ENCODE measurements at places on chromosomes 3 and 15. TPM values are rescaled to one million over a fixed set of nuclear protein-coding genes. Genes with fewer than 3 reads are reported as not detected.

DNA sequence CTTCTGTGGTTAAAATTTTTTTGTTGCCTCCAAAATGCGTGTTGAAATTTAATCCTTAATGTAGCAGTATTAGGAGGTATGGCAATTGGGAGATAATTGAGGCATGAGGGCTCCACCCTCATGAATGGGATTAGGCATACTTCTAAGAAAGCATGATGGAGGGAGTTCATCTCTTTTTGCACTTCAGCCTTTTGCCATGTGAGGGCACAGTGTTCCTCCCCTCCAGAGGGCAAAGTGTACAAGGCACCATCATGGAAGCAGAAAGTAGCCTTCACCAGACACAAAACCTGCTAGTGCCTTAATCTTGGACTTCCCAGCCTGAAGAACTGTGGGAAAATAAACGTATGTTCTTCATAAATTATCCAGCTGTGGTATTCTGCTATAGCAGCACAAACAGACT, 429.5 kb downstream of the ZIC1 start:
- no peak for DNase-seq

DNA sequence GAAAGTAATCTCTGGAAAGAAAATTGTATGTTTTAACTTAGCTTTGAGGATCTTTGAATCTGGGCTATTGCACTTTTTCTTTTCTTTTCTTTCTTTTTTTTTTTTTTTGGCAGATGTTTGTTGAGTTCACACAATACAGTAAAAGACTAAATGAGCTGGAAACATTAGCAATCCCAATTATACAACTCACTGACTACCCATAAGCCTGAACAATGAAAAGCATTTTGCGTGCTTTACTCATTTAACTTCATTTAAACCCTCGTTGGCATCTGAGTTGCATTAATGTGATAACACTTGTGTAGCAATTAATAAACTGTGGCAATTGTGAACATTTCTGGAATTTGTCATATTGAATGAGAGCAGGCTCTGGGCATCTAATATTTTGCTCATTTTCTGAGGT, 269.4 kb upstream of the RBMS3 start:
- DNase-seq = no peak

DNA sequence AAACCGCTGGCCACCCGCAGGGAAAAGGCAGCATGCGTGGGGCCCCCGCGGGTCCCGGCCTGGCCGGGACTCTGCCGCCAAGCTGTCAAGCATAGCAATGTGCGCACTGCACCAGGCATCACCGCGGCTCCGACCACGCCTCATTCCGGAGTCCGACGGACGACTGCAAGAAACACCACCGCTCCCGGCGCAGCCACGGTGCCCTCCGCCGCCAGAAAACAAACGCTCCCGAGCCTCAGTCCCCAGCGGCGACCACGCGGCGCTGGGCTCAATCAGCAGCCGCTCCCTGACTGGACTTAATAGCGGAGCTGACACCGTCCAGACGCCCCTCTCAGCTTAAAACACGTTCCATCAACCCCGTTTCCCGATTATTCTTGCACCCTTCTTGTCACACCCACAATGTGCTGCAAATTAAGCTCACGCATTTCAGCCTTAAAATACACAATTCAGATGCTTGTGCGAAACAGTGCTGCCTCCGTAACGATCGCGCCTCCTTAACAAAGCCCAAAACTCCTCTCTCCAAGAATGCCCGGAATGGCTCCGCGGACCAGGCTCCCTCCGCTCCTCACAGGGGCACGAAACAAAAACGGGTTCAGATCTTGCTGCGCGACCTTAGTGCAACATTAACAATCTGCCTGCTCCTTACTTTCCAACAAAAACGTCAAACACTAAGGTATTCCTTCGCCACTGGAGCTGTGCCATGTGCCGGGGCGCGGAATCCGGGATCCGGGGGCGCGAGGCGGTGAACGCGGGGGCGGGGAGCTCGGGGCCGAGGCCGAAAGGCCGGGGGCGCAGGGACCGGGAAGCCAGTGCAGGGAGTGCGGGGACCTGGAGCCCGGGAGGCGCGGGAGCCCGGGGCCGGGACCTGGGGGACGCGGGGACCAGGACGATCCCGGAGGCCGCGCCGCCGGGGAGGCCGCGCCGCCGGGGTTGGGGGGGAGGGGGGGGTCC, 655 bp downstream of the CYFIP1 start:
- DNase-seq = peak; percentile 57

GRCh38 chr3:127546970-127547733, 43.4 kb downstream of the TPRA1 start:
- DNase-seq = no peak

DNA sequence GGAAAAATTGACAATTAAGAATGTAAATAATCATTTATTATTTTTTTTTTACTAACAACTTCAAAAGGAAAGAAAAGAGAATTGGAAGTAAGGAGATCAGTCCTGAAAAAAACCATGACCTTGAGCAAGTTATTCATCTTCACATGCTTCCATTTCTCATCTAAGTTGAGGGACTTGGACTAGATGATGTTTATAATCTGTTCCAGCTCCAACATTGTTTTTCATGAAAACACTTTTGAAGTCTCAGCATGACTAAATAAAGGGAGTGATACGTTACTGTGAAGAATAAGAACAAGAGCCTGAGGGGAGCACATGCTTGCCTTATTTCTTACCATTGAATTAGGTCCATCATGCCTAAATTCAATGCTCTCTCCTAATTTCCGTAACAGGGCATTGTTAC, 95.7 kb downstream of the STRIT1 start:
- no peak for DNase-seq

- DNase-seq = no peak
These were observed 37.3 kb downstream of the CYFIP1 start for GRCh38 chr15:22942877-22943276.

DNA sequence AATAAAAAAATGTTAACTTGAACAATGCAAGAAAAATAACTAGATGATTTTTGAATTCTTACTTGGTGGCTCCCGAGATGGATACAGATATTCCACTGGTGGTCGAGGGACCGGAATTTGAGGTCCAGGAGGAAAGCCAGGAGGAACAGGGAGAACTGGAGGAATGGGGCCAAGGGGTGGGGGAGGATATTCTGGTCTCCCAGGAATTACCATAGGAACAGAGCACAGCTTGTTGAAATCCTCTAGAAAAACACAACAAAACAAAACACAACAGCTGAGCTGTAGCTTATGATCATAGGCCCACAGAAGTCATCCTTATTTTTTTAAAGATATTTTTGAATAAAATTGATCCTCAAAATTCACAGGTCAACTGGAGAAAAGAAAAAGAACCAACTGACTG, 129.4 kb downstream of the FBN1 start:
- DNase-seq = no peak

GRCh38 chr15:96972201-96972600, 641.7 kb downstream of the NR2F2 start:
- no peak for DNase-seq

DNA sequence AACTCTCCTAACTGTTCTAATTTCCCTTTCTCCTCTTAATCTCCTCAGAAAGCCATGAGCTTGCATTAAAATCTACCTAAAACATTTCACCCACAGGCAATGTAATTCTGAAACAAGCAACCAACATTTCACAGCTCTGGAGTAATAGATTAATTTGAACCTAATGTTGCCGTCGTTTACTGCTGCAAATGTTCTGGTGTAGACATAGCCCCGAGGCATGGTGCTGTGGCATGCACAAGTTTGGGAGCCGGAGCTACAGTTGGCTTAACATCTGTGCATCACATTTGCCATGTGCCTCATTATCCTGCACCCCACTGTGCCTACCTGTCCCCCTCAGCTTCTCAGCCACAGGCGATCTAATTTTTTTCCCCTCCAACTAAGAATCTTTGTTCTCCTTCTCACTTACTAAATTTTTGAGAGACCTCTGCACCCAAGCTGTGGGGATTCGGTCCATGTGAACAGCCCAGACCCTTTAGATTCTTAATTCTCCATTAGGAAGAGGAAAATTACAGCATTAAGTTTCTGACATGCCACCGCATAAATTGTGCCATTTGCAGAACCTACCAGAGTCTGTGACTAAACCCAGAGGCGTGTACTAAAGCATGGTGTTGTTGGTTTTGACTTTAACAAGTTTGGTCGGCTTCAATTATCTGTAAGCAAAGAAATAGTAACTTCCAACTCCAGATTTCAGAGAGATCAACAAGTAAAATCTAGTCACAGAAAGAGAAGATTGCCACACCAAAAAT, 419.2 kb downstream of the MECOM start:
- DNase-seq = no peak

- DNase-seq = no peak
These were observed 16.8 kb upstream of the ABHD2 start for GRCh38 chr15:89071471-89071870.

DNA sequence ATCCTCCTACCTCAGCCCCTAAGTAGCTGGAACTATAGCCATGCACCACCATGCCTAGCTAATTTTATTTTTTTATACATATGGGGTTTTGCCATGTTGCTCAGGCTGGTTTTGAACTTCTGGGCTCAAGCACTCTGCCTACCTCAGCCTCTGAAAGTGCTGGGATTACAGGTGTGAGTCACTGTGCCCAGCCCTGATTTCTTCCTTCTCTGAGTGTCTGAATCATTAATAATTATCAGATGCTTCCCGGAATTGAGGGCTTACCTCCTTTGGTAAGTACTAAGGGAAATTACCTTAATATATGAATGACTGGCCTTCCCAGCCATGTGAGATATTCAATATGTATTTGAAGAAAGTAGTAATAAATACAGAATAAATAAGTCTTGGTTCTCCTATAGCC, 7.2 kb downstream of the CLPX start:
- no peak for DNase-seq

DNA sequence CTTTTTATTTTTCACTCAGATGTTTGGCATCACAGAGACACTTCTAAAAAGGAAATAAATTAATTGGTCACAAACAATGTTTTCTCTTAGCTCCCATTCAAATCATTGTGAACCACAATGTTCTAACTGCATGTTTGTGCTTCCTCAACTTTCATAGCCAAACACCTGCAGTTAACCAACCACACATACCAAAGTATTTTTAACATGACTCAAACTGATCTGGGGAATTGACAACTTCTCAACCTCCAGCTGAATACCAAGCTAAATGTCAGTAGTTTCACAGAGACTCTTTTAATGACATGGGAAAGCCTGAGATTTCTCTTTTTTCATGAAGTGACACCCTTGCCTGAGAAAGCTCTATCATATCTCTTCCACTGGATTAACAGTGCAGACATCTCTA, 217.9 kb upstream of the MME start:
- DNase-seq = no peak

DNA sequence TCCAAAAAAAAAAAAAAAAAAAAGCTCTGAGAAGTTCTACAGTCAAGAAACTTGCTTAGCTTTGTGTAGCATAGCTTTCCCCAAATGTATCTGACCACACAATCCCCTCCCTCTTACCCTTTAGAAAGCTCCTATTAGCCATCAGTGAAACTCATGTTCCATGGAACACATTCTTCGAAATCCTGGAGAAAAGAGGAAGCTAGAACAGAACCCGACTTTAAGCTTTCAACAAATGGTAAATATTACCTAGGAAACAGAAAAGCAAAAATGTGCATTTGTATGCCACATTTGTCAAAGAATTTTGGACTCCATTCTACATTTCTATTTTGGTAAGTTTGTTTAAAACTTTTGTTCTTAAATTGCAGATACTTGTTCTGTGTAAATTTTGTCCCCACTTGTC, 17.4 kb upstream of the CRTC3 start:
- no peak for DNase-seq

DNA sequence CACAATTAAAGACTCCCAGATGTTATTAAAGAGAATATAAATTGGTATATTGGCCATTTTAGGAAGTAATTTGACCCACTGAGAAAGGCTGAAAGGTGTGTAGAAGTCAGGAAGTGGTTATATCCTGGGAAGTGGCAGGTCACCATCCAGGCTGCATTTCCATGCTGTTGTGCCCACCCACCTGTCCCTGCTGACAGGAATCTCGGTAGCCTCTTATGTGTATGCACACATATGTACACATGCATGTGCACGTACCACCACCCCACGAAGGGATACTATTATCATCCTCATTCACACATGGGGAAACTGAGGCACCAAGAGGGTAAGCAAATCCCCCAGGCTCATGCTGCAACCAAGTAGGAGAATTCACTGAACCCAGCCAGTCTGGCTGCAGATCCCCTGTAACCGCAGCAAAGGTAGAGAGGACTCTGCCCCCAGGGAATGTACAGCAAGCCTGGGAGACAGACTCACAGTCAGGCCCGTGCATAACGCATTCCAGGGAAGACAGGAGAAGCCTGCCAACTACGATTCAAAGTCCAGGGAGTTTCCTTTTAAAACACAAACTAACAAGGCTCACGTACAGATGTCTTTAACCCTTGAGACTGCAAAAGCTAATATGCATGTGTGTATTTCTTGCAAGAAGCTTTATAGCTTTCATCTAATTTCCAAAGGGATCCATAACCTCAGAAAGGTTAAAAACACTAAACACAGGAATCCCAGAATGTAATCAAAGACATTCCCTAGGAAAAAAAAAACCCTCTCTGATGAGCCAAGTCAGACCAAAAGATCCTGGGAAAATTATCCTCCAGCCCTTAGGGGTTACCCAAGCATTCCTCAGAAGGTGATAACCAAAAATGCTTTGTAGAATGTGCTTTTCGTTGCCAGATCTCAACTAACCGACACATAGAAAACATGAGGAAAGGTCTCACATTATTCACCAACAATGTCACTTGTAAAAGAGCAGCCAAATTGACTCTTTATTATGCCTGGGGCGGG, 129.6 kb downstream of the ADAMTS17 start:
- no peak for DNase-seq

DNA sequence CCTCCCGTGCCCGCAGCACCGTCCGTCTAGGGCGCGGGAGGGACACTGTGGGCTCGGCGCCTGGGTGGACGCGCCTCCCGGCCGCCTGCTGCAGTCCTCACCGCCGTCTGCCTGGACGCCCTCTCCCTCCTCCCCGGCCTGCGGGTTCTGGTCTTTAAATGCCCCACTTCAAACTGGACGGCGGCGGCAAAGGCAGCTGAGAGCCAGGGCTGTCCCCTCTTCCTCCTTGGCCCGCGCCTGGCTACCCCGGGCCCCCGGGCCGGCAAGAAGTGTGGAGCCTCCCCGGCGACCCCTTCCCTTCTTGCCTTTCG, 426 bp downstream of the CBLB start:
- DNase-seq = peak; percentile 53

GRCh38 chr3:51637144-51637940, 33.7 kb upstream of the TEX264 start:
- DNase-seq = no peak

GRCh38 chr3:44510000-44510368, 32.5 kb upstream of the ZNF445 start:
- DNase-seq = no peak

ADAMTS9 gene
- total RNA-seq = 153 TPM

CERS3 gene
- total RNA-seq = not detected

FEZF2 gene
- total RNA-seq = not detected

ALS2CL gene
- 64.5 TPM for total RNA-seq

GOLGA6A gene
- not detected for total RNA-seq

CFAP44 gene
- total RNA-seq = 19.8 TPM

CHAC1 gene
- 9.2 TPM for total RNA-seq

TEX264 gene
- 52.7 TPM for total RNA-seq

C2CD4B gene
- total RNA-seq = 2.8 TPM

NR1I2 gene
- total RNA-seq = 1.2 TPM
